ENCODE measurements at places on chromosomes 2 and 18.
A peak's percentile ranks its signal among the peaks of the same experiment; 100 is the strongest.

GRCh38 chr18:26225022-26225693 is 1.1 kb upstream of the TAF4B start:
- no peak for ATAC-seq

DNA sequence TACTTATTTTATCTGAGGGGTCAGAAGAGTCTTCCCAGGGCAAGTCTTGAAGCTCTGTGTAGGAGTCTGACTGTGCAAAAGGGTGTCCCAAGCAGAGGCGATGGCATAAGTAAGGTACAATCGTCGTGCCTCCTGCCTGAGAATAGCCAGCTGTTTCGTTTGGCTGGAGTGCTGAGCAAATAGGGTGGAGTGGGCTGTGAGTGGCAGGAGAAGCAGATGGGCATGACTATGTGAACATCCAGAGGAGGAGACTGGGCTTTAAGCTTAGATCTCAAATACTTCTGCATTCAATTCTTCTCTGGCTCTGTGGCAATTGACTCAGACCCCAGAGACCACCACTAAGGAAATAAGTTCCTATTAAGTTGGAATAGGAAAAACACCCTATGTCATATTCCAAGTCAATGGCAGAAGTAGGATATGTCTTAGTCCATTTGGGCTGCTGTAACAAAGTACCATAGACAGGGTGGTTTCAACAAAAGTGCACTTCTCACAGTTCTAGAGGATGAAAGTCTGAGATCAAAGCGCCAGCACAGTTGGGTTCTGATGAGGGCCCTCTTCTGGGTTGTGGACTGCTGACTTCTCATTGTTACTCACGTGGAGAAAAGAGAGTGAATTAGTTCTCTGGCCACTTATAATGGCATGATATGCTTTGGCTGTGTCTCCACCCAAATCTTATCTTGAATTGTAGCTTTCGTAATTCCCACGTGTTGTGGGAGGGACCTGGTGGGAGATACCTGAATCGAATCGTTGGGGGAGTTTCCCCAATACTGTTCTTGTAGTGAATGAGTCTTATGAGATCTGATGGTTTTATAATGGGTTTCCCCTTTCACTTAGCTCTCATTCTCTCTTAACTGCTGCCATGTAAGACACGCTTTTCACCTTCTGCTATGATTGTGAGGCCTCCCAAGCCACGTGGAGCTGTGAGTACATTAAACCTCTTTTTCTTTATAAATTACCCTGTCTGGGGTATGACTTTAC is 120.2 kb downstream of the LPIN1 start:
- ATAC-seq: no peak

DNA sequence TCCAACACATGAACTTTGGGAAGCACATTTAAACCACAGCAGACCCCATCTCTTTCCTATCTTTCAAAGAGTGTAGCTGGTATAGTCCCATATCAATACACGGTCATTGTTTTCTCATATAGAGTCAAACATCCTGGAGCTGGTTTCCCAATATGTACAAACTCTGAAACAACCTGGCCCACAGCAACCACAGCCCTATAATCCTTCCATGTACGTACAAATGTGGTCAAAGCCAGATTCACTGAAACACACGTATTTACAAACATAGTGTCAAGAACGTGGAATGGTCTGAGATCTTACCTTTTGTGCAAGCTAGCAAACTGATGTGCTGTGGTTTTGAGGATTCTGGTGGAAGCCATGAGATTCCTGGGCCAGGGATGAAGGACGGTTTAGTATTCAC is 97.3 kb downstream of the HS1BP3 start:
- no peak for ATAC-seq

DNA sequence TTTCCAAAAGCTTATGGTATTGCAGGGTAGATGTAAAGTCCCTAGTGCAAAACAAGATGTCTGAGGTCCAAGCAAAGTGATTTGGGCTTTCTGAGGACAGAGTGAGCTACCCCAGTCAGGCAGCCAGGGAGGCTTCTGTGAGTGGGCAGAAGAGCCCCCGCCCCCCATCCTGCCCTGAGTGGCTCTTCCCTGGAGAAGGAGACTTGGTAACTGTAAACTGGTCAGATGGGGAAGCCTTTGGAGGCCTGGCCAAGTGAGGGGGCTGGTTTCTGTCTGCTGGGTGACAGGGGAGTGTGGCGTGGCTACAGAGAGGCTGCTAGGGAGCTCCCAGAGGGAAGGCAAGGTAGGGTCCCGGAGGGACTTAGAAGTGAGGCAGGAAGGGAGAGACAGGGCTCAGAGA is 181.3 kb upstream of the HAAO start:
- ATAC-seq: peak; percentile 2

GRCh38 chr2:55729136-55729685 is 35.6 kb upstream of the PNPT1 start:
- no peak for ATAC-seq

- no peak for ATAC-seq
Observed at GRCh38 chr2:165011199-165011598, 55.9 kb upstream of the SLC38A11 start.

GRCh38 chr2:27407798-27408491 is 1.4 kb downstream of the PPM1G start:
- ATAC-seq: peak; percentile 15

- no peak for ATAC-seq
Observed at GRCh38 chr2:80340022-80340421, 35.5 kb upstream of the LRRTM1 start.

- no peak for ATAC-seq
Observed at GRCh38 chr2:130853391-130853790, 16.7 kb downstream of the ARHGEF4 start.

- ATAC-seq: no peak
Observed at GRCh38 chr2:98012561-98012991, 16.8 kb upstream of the TMEM131 start.

GRCh38 chr18:75262511-75262910 is 51.9 kb downstream of the TSHZ1 start:
- ATAC-seq: no peak

DNA sequence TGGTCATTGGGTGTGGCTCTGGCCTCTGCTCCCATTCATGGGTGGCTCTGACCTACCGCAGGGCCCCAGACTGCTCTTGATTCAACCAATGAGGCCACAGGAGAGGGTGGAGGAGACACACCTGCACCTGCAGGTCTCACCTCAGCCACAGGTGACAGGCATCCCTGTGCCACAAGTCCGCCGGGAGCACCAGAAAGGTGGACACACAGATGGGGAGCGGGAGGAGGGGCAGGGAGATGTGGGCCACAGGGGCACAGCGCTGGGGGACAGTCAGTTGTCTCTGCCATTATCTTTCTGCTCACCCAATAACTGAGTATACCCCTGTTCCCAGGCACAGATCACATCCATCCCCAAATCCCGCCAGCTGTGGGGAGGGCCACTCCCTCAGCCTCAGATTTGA is 189.1 kb upstream of the SALL3 start:
- no peak for ATAC-seq

- ATAC-seq: no peak
Observed at GRCh38 chr18:62554061-62554815, 31.4 kb downstream of the ZCCHC2 start.

- peak; percentile 96 for ATAC-seq
Observed at GRCh38 chr2:128178650-128179460, 87.9 kb downstream of the UGGT1 start.

Data from SK-N-SH treated with all-trans-retinoic acid at 6 μM for 48 hours (cell line).